ENCODE measurements at places on chromosomes 5 and 9. TPM values are rescaled to one million over a fixed set of nuclear protein-coding genes. Genes with fewer than 3 reads are reported as not detected.

The OR1J2 gene
- not detected for total RNA-seq

The ARHGEF39 gene
- total RNA-seq = 0.92 TPM

The C9orf43 gene
- 0.30 TPM for total RNA-seq

The CMYA5 gene
- 0.28 TPM for total RNA-seq

The CYFIP2 gene
- 18.7 TPM for total RNA-seq

The F12 gene
- 0.89 TPM for total RNA-seq

The PCDHA9 gene
- total RNA-seq = under 0.01 TPM

The GLRA1 gene
- not detected for total RNA-seq

The FAM81B gene
- total RNA-seq = not detected

The SOX30 gene
- total RNA-seq = not detected

The PCDHGA10 gene
- 8.6 TPM for total RNA-seq

The TGFBR1 gene
- 247 TPM for total RNA-seq

The IL3 gene
- not detected for total RNA-seq

The RASGRF2 gene
- 5.1 TPM for total RNA-seq

The GABBR2 gene
- total RNA-seq = 0.89 TPM

The PFN3 gene
- not detected for total RNA-seq

The OR13C4 gene
- total RNA-seq = not detected

The VLDLR gene
- total RNA-seq = 50.5 TPM

The ADAMTS6 gene
- 86.5 TPM for total RNA-seq

The CCL21 gene
- not detected for total RNA-seq

The LCN15 gene
- not detected for total RNA-seq

The MELK gene
- 3.0 TPM for total RNA-seq

The NMUR2 gene
- total RNA-seq = not detected

The IL5 gene
- not detected for total RNA-seq

The WDR31 gene
- 2.1 TPM for total RNA-seq

The NPDC1 gene
- total RNA-seq = 27.3 TPM

The FCN2 gene
- not detected for total RNA-seq

The LCN10 gene
- not detected for total RNA-seq

The DMGDH gene
- total RNA-seq = 0.30 TPM

The AQP3 gene
- total RNA-seq = 0.59 TPM

The DRD1 gene
- total RNA-seq = not detected

The CTSV gene
- total RNA-seq = 0.74 TPM

The HRH2 gene
- not detected for total RNA-seq

The PCDHA7 gene
- 0.74 TPM for total RNA-seq

The FAM13B gene
- total RNA-seq = 19.9 TPM

The HRCT1 gene
- total RNA-seq = 0.51 TPM

The FCHO2 gene
- 8.0 TPM for total RNA-seq

The GLDC gene
- total RNA-seq = under 0.01 TPM

The ZNF883 gene
- total RNA-seq = 1.2 TPM

The EQTN gene
- not detected for total RNA-seq

The PHYHD1 gene
- total RNA-seq = 2.1 TPM

The C5orf46 gene
- 16.0 TPM for total RNA-seq

Measured in smooth muscle cell of the umbilical artery (primary cell).